ENCODE measurements at places on chromosomes 5 and 9.

GRCh38 chr9:107453479-107453878, 36.1 kb downstream of the KLF4 start:
- no peak for DNase-seq

- no peak for DNase-seq
Observed at GRCh38 chr9:123942542-123942941, 12.6 kb upstream of the DENND1A start.

GRCh38 chr5:140108093-140109017, 5.6 kb upstream of the PURA start:
- peak; percentile 20 for DNase-seq

GRCh38 chr5:160198841-160199409, 30.4 kb upstream of the FABP6 start:
- no peak for DNase-seq

GRCh38 chr9:132201780-132202703, 40.2 kb downstream of the NTNG2 start:
- DNase-seq: peak; percentile 85
